Frontal cortex (tissue), 4 donors: ENCODE measurements at places on chromosomes 6 and 20. TPM values are rescaled to one million over a fixed set of nuclear protein-coding genes. Genes with fewer than 3 reads are reported as not detected.

DNA sequence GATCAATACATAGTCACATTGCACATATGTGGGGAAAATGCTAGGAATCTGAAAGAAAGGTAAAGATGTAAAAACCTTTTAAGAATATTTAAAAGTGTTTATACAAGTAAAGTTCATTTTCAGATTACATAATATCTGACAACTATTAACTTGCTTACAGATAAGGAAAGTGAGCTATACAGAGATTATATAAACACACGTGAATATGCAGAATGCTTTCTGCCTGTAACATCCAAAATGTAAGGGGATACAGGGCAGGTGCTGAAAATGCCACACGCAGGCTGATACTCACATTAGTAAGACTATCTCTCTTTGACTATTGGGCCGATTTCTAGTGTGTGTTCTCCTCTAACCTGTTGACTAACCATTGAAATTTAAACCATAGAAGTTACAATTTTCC is 17.9 kb upstream of the MAP7 start:
- DNase-seq, result no peak

DNA sequence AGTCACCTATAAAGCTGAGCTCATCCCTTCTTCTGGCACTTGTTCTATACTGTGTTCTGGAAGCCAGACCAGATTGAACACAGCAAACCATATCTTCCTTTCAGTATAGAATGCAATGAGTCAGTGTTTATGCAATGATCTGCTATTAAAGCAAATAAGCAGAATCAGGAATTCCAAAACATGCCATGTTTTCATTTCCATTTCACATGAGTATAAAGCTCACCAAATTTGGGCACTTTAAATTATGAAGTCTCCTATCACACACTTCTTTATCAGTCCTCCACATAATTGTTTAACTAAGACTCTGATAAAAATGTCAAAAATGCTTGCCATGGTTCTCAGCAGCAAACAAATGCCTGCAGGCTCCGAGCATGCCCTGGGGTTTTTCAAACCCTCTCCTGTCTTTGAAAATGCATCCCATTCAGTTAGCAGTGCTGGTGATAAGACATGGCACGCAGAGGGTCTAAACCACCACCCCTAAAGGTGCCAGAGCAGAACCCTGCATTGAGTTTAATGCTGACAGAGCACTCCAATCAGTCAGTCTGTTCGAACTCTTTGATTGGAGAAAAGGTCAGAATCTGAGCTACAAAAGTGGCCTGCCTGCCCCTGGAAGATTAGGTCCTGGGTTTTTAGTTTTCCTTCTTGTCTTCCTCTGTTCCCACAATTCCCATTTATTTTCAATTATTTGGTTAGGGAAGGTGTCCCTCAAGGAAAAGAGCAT is 234.1 kb downstream of the GMPR start:
- no peak for DNase-seq

DNA sequence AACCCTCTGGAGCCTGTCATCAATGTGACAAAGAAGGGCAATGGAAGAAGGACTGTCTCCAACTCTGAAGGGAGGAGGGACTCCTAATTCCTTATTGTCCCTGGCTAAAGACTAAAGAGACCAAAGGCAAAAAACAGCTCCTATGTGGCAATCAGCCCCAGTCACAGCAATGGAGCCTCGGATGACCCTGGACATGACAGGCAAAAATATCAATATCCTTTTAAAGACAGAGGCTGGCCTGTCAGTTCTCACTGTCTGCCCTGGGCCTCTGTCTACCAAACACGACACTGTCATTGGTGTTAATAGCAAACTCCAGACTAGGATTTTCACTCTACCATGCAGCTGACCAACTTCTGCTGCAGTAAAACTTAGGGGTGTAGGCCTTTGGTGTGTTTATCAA is 38.0 kb upstream of the POU5F1 start:
- no peak for DNase-seq

- no peak for DNase-seq
These were observed 14.9 kb downstream of the PLN start for GRCh38 chr6:118562959-118563358.

The TFAP2D gene
- 2.9 TPM for total RNA-seq
